NCI-H748 treated with DMSO at 0.1 percent for 48 hours (cell line): ENCODE measurements at places on chromosomes 3 and 15.
A peak's percentile ranks its signal among the peaks of the same experiment; 100 is the strongest.

DNA sequence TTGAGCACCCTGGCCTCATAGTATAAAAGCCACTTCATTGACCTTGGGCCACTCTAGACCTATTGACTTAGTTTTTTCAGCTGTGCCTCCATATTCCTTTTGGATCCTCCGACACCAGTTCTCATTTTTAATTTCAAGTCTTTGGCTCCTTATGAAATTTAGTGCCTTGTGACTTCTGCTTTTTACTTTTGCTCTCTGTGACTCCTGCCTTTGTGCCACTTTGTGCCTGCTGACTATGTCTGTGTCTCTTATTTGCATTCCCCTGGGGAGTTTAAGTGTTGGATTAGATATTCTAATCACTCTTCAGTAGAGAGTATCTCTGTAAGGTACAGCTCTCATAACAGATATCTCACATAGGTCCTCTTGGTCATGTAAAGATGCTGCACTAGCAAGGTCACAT, 39.6 kb upstream of the GPR149 start:
- DNase-seq, result no peak

DNA sequence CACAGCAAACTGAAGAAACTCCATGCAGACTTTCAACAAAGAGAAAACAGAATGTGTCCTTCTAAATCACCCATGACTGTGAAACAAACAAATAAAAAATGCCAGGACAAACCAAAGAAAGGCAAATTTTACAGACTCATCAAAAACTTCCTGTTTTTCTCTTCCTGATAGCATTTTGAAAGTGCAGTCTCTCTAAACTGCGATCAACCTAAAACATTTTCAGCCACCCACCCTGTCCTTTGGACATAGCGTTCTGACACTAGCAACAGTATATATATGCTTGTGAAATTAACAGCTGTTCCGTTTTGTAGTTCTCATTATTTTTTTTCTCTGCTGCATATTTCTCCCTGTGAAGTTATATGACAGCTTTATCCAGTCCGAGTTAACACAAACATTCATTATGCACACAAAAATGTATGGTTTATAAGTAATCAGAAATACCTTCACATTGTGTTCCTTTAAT, 151.7 kb downstream of the FBN1 start:
- DNase-seq, result no peak

DNA sequence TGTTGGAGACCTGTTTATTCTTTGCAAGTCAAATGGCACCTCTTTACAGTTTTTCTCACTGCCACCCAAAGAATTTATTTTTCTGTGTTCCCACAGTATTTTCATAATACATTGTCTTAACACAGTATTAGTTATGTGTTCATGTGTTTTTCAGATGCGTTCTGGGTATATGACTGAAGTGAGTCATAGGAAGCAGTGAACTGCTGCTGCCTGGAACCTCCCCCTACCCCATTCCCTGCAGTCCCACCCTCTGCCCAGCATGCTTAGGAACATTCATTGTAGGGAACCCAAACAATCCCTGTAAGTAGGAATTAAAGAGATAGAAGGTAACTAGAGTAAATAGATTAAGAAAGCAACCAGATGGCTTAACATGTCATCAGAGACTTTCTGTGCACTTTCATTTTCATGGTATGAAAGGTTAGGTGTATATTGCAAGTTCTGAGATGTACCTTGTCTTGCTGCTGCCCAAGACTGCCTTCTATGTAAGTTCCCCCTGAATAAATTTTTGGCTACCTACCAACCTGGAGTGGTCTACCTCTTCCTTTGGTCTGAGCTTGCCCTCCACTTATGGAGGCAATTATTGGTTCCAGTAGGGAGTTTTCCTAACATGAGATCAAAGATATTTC, 21.9 kb upstream of the SQOR start:
- no peak for DNase-seq

DNA sequence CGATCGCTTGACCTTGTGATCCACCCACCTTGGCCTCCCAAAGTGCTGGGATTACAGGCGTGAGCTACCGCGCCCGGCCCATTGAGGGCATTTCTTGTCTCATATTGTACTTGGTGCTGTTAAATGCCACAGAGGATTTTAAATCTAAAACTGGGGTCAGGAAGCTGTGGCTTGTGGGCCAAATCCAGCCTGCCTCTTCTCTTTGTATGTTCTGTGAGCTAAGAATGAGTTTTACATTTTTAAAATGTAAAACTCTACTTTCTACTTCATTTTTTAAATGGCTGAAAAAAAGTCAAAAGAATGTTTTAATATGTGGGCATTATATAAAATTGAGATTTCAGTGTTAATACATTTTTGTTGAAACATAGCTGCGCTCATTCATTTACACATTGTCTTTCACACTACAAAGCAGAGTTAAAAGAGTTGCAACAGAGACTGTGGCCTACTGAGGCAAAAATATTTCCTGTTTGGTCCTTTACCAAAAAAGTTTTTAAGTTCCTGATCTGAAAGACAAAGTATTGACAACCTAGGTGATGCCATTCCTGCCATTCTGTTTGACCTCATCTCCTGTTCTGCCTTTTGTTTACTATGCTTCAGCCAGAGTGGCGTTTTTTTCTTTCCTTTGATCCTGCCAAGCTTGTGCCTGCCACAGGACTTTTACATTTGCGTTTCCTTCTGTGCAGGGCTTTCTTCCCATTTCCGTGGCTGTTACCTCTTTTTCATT, 50.4 kb downstream of the PDCD6IP start:
- no peak for DNase-seq

GRCh38 chr3:143121241-143122088, 1.9 kb downstream of the CHST2 start:
- no peak for DNase-seq

GRCh38 chr3:74273555-74274402, 340.7 kb downstream of the CNTN3 start:
- no peak for DNase-seq

GRCh38 chr15:80619680-80620079, 75.4 kb upstream of the ABHD17C start:
- no peak for DNase-seq

DNA sequence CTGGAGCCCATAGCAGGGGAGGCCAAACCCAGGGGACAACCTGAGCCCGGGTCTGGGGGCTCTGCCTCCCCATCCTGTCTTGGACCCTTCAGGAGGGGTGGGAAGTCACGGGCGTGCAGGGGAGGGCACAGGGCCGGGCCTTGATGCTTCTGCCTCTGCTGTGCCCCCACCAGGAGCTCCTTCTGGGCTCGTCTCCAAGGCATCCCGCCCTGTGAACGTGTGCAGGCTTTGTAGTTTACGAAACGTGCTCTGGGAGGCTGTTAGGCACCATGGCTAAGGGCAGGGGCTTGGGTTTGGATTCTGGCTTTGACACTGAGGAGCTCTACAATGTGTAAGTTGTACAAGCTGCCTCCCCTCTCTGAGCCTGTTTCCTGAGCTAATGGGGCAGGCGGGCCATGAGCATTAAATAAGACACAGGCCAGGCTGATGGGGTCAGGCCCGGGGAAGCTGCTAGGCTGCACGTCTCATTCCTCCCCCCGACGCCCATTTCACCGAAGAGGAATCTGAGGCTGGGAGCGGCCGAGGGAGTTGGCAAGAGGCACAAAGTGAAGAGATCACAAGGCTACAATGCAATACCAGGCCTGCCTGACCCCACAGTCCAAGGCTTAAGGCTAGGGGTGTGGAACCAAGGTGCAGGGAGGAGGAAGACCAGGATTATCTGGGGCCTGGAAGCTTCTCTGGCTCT, 19.6 kb downstream of the PLXND1 start:
- DNase-seq, result no peak

- DNase-seq, result no peak
Observed at GRCh38 chr3:331881-332280, 135.3 kb downstream of the CHL1 start.

DNA sequence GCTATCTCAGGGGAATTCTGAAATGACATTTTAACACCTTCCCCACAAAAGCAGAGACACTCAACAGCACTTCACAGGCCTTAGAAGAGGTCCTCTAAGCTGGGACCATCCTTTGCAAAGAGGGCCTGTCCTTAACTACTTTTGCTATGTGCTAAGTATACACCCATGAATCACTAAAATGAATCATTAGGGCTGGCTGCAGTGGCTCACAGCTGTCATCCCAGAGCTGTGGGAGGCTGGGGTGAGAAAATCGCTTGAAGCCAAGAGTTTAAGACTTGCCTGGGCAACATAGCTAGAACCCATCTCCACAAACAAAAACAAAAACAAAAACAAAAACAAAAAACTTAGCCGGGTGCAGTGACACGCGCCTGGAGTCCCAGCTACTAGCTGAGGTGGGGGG, 53.9 kb upstream of the MELTF start:
- DNase-seq, result no peak

- no peak for DNase-seq
Observed at GRCh38 chr15:67225336-67225735, 29.1 kb downstream of the AAGAB start.

DNA sequence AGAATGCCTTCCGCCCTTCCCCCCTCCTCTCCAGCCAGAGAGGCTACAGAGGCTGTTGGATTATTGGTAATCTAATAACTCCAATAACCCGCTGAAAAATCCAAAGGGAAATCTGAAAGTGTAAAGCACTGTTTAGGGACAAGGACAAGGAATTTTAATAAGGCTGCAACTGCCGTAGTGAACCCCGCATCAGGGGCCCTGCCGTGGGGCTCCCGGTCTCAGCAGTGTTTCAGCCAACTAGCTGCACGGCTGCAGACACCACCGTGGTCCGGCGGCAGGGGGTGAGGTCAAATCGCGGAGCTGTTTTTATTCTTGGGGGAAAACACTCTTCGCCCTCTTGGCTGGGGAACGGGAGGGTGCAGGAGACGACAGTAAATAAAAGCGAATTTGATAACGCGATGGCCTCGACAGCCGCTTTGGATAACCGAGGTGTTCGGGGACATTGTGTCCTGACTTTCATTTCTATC, 6.1 kb downstream of the BCL6 start:
- DNase-seq, result no peak

GRCh38 chr3:13495351-13495813, 15.3 kb downstream of the HDAC11 start:
- DNase-seq, result no peak

- DNase-seq, result no peak
Observed at GRCh38 chr3:29478611-29479010, 197.7 kb downstream of the RBMS3 start.

- no peak for DNase-seq
Observed at GRCh38 chr3:101017017-101017416, 23.8 kb upstream of the ABI3BP start.

- no peak for DNase-seq
Observed at GRCh38 chr3:128518587-128519490, 25.8 kb upstream of the GATA2 start.

- no peak for DNase-seq
Observed at GRCh38 chr15:66114863-66115425, 138.6 kb downstream of the MEGF11 start.

GRCh38 chr3:105584003-105584790, 217.5 kb downstream of the ALCAM start:
- DNase-seq, result no peak

DNA sequence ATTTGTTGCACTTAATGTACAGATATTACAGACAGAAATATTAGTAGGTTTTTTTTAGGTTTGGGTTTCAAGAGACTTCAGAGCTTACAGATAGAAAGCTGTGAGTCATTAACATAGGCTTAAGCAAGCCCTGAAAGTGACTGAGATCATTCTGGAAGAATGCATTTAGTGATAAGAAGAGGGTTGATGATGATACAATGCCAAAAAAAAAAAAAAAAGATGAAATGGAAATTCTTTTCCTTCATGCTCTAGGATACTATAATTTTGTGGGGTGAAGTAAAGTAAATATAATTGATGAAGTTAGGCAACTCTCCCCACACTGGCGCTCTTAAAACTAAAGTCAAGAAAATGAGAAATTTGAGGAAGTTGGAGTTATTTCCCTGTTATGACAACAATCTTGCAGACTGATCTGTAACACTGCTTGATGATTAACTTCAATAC, 169.4 kb upstream of the ZNF385D start:
- no peak for DNase-seq

DNA sequence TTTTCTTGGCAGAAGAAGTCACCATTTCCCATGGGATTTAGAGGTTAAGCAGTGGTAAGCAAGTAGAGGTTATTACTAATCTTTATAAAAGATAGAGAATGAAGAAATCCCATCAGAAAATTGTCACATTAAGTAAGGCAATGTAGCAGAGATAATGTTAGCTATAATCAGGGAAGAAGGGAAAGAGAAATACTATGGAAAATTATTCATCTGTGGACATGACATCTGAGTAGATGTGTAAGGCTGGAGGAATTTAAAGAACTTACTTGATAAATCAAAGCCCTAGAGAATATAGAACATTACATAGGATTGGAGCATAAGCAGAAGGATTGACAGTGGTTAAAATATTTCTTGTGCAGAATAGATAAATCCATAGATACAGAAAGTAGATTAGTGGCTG, 553.1 kb upstream of the CBLB start:
- DNase-seq, result no peak

DNA sequence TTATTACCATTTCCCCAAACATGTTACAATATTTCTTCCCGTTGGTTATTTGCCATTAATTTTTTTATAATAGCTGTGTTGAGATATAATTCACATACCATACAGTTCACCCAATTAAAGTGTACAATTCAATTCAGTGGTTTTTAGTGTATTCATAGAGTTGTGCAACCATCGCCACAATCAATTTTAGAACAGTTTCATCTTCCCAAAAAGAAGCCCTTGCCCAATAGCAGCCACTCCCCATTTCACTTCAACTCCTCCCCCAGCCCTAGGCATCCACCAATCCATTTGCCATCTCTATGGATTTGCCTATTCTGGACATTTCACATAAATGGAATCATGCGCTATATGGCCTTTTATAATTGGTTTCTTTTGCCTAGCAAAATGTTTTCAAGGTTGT, 225.1 kb downstream of the EPHB1 start:
- no peak for DNase-seq

DNA sequence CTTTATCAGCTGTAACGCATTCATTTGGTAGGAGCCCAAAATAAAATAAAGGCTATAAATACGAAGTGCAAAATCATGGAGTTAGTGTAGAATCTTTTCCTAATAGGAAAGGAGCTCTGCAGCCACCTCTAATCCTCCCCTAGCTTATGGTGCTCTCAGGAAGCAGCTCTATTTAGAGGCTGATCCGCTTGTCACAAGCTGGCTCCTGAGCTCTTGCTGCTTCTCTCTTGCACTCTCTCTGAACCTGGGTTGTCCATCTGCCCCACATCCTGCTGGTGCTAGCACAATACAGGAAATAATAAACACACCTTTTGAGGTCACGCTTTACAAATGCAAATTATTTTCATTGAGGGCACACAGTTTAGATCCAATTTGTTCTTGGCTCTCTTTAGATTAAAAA, 37.3 kb upstream of the BFSP2 start:
- DNase-seq, result peak; percentile 13

DNA sequence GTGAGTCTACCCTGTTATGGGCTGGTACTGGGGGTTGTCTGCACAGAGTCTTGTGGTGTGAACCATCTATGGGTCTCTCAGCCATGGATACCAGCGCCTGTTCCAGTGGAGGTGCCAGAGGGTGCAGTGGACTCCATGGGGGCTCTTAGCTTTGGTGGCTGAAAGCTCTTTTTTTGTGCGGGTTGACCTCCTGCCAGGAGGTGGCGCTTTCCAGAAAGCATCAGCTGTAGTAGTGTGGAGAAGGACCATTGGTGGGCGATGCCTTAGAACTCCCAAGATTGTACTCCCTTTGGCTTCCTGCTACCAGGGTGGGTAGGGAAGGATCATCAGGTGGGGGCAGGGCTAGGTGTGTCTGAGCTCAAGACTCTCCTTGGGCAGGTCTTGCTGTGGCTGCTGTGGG, 602.6 kb downstream of the RSL24D1 start:
- DNase-seq, result no peak

GRCh38 chr3:129605203-129605921, 1.1 kb downstream of the PLXND1 start:
- no peak for DNase-seq
